ENCODE measurements at places on chromosomes 6 and 20.
A peak's percentile ranks its signal among the peaks of the same experiment; 100 is the strongest.

DNA sequence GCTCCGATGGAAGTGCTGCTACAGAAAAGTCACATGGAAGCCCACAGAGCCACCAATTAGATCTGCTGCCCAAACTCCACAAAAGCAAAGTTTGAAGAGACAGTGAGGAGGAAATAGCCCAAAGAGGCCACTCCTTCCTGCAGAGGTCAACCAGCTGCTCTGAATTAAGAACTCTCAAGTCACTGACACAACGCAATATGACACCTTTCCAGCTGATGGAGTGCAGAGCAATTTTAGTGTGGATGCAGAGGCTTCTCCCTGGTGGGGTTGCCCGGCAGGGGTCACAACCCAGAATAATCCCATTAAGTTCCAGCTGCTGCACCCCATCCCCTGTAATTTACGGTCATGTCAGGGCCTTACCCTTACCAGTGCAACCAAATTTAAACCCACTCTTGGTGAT, 361.9 kb upstream of the JARID2 start:
- no peak for DNase-seq

DNA sequence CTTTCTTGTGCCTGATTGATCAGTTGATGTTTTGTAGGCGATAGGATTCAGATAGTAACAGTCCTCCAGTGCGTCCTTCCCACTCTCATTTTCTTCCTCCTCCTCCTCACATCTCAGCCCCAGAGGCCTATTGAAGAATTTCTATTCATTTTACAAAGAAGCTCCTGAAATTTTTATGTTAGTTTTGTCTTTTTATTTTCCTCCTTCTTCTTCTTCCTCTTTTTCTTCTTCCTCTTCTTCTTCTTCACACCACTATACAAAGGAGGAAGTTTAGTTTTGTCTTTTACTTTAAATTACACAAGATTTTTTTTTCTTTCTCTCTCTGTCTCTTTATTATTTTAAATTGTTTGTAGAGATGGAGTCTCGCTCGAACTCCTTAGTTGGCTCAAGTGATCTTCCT, 19.1 kb downstream of the BTN2A1 start:
- DNase-seq: no peak

DNA sequence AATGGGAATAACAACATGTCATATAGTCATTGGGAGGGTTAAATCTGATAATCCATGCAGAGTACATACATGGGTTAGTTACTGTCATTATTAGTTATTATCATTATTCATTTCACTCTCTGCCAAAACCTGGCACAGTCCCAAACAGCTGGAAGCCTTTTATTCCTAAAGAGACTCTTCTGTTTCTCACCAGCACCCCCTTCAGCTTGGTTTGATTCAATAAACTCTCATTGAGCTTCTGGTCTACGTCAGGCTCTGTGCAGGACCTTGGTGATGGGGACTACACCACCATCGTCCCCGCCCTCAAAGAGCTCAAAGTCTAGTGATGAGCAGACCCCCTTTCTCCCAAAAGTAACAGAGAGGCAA, 2.3 kb downstream of the KCNK15 start:
- DNase-seq: no peak

DNA sequence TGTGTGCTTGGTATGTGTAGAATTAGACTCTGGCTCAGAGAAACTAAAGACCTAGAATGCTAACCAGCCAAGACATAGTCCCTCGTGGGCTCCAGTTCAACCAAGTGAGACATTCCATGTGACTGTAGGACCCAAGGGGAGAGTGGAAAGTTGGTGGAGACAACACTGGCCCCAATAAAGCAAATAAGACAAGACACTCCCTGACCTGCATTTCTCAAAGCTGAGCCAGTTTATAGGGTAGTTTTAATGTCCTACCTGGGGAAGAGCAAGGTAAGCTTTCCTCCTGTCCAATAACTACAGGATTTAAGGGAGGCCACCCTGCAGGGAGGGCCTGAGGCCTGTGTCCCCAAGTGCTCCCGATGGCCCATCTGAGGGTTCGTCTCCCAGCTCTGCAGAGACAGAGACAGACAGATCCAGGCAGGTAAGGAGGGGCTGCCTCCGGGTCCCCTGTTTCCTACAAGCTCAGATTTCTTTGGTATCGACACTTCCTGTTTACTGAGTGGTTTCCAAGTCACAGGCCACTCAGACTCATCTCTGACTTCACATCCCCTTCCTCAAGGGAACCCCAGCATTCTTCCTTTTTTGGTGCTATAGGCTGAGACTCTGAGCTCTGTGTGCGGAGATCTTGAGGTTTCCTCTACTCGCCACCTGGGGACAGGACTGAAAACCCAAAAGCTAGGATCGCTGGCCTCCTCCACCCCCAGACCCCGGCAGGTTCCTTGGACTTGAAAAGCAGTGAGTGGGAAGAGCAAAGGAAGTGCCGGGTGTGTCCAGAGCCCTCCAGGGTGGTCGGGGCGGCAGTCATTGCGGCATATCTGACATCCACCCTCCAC, 92.4 kb downstream of the PRND start:
- DNase-seq: peak; percentile 59

DNA sequence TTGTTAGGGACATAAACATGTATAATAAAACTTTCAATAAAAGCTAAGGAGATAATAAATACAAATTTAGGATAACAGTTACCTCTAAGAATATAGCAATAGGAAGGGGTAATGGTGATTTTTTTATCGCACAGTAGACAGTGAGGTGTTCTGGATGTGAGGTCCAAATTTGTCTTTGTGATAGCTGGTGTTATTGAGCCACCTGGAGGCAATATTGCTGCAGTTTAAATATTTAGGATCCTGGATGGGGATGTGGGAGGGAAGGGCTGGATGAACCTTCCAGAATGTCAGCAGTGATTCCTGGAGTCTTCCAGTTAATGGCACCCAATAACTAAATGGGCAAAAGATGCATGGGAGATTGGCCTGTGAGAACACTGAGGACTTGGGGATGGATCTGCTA, 13.9 kb downstream of the DEFB123 start:
- no peak for DNase-seq

DNA sequence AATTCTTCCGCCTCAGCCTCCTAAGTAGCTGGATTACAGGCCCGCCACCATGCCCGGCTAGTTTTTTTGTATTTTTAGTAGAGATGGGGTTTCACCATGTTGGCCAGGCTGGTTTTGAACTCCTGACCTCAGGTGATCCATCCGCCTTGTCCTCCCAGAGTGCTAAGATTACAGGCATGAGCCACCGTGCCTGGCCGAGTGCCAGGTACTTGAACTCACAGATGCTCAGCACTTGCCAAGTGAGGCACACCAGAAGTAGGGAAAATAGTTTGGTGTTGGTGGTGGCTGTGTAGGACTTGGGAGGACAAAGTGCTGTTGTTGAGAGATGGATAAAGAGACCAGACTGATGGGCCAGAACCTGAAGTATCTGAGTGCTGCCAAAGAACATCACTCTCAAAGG, 40.0 kb upstream of the MBOAT1 start:
- no peak for DNase-seq

DNA sequence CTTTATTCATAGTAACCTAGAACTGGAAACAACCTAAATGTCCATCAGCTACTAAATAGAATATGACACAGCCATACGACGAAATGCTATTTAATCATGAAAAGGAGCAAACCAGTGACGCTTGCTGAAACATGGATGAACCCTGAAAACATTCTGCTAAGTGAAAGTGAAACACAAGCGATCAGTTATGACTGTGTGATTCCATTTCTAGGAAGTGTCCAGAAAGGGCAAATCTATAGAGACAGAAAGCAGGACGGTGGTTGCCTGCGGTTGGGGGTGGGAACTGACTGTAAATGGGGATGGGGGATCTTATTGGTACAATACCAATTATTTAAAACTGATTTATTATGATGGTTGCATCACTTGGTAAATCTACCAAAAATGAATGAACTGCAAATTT, 126.8 kb downstream of the IPCEF1 start:
- DNase-seq: peak; percentile 71

DNA sequence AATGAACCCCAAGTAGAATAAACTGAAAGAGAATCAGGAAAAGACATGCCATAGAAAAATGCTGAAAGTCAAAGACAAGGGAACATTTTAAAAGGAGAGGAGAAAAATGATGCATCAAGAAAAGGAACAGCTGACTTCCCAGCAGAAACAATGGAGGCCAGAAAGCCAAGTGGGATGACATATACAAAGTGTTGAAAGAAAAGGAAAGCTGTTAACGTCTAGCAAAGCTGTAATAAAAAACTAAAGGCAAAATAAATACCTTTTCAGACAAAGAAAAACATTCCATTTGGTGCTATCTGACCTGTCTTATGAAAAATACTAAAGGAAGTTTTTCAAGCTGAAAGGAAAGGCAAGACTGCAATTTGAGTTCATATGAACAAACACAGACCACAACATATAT, 34.1 kb upstream of the PDE10A start:
- no peak for DNase-seq

All from stimulated activated CD4-positive, alpha-beta T cell treated with anti-CD3 and anti-CD28 coated beads, Interleukin-4, amount 100 ng/mL, for 24 hours (primary cell).